ENCODE measurements at places on chromosomes 7 and 10. TPM values are rescaled to one million over a fixed set of nuclear protein-coding genes. Genes with fewer than 3 reads are reported as not detected.

The KAZALD1 gene
- 0.90 TPM for total RNA-seq

The NPC1L1 gene
- total RNA-seq, result not detected

- no peak for DNase-seq
Observed at GRCh38 chr7:31478721-31479120, 35.2 kb upstream of the ITPRID1 start.

DNA sequence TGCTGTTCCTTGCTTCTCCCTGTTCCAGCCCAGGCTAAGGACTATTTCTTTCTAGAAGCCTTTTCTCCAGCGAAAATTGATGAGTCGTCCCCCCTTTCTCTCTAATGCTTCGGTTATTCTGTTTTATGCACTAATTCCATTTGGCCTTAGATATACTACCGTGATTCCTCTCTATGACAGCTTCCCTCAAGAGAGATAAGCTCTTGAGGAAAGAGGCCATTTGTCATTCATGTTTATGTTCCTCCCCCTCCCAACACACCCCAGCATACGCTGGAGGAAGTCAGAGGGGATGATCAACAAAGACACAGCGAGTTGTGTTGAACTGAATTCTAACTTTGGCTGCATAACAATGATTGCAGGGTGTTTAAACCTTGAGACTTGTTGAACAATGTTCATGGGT, 198.8 kb downstream of the BMPER start:
- no peak for DNase-seq

The SCIN gene
- not detected for total RNA-seq

GRCh38 chr7:140592964-140593671, 47.5 kb downstream of the DENND2A start:
- no peak for DNase-seq

Measured in activated CD8-positive, alpha-beta T cell treated with anti-CD3 and anti-CD28 coated beads for 36 hours (primary cell).